CD4-positive, alpha-beta T cell treated with Interleukin-6 at 100 ng/mL for 8 hours (primary cell): ENCODE measurements at places on chromosomes 1 and 21.

- DNase-seq: no peak
Measured at GRCh38 chr21:15967661-15968060, 237.9 kb downstream of the USP25 start.

GRCh38 chr1:117232531-117232930, 21.8 kb upstream of the VTCN1 start:
- no peak for DNase-seq

- peak; percentile 8 for DNase-seq
Measured at GRCh38 chr1:108041360-108042142, 76.6 kb upstream of the VAV3 start.

- peak; percentile 37 for DNase-seq
Measured at GRCh38 chr1:32400876-32401631, 6.8 kb upstream of the BSDC1 start.

DNA sequence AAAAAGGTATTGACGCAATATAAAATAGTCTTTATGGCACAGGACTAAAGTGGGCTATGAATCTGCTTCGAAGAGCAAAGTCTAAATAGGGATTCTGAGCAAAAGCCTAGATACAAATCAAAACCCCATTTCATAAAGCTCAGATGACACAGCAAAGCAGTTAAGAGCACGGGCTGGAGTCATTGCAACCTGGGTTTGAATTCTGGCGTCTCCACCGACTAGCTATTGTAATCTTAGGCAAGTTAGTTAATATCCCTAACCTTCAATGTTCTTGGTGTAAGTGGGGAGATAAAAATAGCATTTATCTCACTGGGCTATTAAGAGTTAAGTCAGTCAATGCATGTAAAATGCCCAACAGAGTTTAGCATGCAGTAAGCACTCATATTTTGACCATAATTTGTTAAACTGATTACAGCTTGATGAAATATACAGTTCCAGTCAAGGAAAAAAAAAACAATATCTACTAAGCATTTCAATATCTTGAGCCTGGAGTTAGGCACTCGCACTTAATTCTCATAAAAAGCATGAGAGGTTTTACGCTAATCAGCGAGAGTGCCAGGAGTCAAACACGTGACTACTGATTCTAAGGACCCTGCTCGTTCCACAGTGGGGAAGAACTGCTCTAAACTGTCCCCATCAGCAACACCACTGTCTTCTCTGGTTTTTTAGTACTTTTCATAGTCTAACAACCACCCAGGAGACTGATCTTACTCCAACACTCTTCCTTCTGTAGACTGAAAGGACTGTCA, 75.5 kb downstream of the JAK1 start:
- DNase-seq: no peak
